ENCODE measurements at places on chromosomes 3 and 15.

DNA sequence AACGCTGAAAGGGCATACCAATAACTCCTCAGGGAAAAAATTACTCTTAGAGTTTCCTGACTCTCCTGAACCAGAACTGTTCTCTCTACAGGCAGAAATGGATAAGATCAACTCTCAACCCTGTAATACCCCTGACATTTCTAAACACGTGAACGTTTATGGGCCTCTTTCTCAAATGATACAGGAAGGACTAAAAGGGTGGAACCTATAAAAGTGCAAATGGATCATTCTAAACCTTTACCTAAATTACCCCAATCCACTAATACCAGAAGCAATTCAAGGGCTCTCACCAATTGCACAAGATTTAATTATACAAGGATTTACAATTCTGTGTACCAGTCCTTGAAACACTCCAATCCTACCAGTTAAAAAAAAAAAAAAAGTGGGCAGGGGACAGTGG is 98.0 kb upstream of the FAM174B start:
- DNase-seq = no peak

GRCh38 chr15:71485094-71485693 is 325.2 kb upstream of the NR2E3 start:
- no peak for DNase-seq

DNA sequence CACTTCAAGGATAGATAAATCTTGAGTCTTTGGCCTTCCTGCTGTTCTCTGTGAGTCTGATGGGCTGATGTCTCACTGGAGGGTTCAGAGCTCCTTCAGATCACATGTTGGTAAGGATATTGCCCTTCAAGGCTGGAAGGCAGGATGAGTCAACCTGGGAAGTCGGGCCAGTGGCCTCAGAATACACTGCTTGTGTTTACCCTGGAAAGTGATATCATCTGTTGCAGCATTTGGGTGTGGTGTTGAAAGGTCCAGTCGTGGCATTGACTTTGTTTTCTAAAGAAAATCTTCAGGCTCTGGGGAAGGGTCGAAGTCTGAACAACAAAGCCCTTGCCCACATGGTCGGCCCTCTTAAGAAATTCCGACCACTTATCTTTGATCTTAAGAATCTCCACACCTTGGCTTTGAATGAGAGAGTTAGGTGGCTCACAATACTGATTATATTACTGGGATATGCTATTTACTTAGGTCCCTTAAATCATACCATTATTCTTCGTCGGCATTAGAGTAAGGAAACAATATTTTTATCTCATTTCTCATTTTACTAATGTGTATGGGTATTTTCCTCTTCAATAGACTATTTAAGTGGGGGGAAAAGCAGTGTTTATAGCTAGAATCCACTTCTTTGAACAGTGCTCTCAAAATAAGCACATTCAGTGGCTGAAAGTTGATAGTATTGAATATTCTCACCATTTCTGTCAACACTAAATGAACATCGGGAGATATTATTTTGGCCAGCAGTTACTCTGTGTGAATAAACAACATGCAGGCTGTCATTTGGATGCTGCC is 303.9 kb upstream of the RASGRP1 start:
- DNase-seq = peak; percentile 22

DNA sequence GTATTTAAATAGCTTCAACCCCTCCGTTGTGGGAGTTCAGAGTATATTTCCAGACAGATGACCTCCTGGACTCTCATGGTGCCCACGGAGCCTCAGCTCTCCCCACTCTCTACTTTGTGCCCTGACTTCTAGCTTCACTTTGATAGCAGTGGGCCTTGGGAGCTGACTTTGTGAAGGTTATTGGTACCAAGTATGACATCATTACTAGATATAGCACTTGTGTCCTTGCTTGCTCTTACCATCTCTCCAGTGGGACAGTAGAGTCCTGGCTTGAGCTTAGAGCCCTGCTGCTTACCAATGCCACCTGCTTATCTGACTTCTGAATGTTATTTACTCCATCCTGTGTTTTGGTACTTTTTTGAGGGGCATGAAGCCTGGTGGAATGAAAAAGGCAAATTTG is 53.4 kb downstream of the PPM1L start:
- no peak for DNase-seq

GRCh38 chr3:14440168-14440518 is 37.7 kb downstream of the SLC6A6 start:
- peak; percentile 23 for DNase-seq

- DNase-seq = no peak
These were observed 166.8 kb upstream of the CBLB start for GRCh38 chr3:106035619-106036018.

GRCh38 chr15:73227433-73228056 is 141.2 kb downstream of the HCN4 start:
- no peak for DNase-seq

DNA sequence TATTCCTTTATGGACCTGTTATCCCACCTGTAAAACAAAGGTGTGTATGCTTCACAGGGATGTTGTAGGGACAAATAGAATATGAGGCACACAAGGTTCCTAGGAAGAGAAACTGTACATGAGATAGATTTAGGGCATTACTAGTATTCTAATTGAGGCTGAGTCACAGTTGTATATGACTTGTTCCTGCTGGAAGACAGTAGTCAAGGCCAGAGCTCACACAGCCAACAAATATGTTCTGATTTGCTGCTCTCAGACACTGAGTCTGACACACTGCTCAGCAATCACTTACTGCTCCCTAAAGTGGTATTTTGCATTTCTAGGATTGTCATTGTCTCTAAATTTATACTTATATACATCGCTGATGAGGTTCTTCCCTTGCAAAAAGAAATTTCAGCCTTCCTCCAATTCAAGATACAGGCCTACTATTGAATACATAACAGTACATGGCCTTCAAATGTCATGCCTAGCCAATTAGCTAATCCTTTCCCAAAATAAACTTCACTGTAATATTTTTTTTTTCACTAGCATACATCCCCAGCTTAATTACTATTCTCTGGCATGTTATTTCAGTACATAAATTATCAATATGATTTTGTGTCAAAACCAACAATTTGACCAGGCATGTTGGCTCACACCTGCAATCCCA is 69.8 kb downstream of the TIGIT start:
- DNase-seq = no peak

All from heart left ventricle (tissue), 16 donors.